A549 treated with dexamethasone at 1 μM for 4 hours (cell line): ENCODE measurements at places on chromosomes 6 and 20. TPM values are rescaled to one million over a fixed set of nuclear protein-coding genes. Genes with fewer than 3 reads are reported as not detected.

LBP gene
- total RNA-seq, result 0.97 to 1.5 TPM (median 1.1 TPM) in 5 replicates

DSN1 gene
- 21.5 to 26.0 TPM (median 24.1 TPM) in 5 replicates for total RNA-seq

ADGRF5 gene
- 0.01 TPM in 1 of 5 replicates, not detected in the others for total RNA-seq

SLC17A9 gene
- 0.04 to 0.18 TPM (median 0.08 TPM) in 5 replicates for total RNA-seq

TSHZ2 gene
- not detected in 5 replicates for total RNA-seq

TDRD6 gene
- total RNA-seq, result not detected in 5 replicates

METTL24 gene
- total RNA-seq, result not detected in 5 replicates

HLA-DRA gene
- not detected in 5 replicates for total RNA-seq

BLTP3A gene
- total RNA-seq, result 4.7 to 6.7 TPM (median 5.5 TPM) in 5 replicates

SLC17A5 gene
- 12.2 to 15.4 TPM (median 13.6 TPM) in 5 replicates for total RNA-seq

NFATC2 gene
- total RNA-seq, result 6.7 to 12.0 TPM (median 9.8 TPM) in 5 replicates

NHSL1 gene
- total RNA-seq, result 2.4 to 5.8 TPM (median 4.9 TPM) in 5 replicates
